ENCODE measurements at places on chromosomes 1 and 21.

- no peak for DNase-seq
Measured at GRCh38 chr1:34753163-34753562, 1.7 kb upstream of the GJB5 start.

GRCh38 chr1:220219136-220219442 is 53.2 kb downstream of the RAB3GAP2 start:
- DNase-seq, result no peak

GRCh38 chr1:30895382-30895943 is 13.1 kb downstream of the SDC3 start:
- no peak for DNase-seq

- DNase-seq, result no peak
Measured at GRCh38 chr1:44613941-44614340, 60.3 kb downstream of the TMEM53 start.

DNA sequence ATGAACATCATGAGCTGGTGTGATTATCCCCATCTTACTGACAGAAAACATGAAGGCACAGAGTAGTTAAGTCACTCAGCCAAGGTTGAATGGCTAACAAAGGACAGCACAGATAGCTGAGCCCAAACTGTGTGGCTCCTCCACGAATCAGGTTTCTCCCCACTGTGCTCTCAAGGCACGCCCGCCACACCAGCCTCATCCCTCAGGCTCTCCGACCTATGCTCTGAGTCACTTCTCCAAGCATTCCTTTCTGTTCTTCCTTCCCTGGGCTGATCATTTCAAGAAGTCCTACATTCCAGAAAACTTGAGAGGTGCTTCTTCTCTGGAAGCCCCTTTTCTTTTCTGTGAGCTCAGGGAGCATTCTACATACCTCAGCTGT is 25.3 kb upstream of the SDC3 start:
- no peak for DNase-seq

GRCh38 chr1:208686592-208686991 is 442.4 kb upstream of the PLXNA2 start:
- no peak for DNase-seq

GRCh38 chr1:226279498-226279897 is 29.5 kb downstream of the LIN9 start:
- DNase-seq, result no peak

DNA sequence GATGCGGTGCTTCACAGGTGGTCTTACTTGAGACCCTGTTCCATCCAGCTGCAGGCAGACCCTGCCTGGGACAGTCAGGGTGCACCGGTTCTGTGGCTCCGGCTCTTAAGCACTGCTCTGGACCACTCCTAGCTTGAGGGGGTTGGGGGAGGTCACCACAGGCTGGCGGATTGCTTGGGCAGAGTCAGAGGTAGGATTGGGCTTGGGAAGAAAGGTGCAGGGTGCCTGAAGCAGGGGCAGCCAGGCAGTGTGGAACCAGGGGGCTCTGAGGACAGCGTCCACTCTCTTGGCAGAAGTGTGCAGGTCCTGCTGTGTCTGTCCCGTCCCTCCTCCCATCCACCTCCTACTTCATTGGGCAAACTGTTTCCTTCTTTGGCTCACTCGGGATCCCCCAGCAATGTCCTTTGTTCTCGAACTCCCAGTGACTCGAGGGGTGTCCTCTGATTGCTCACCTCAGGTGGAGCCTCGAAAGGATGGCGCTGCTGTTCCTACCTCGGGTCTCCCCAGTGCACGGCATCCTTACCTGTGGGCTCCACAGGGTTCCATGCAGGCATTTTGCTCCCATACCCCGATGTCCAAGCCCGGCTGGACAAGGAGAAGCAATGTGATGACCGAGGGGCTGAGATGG is 1.7 kb downstream of the PDXK start:
- no peak for DNase-seq

GRCh38 chr1:42186152-42186551 is 21.6 kb upstream of the GUCA2A start:
- no peak for DNase-seq

GRCh38 chr1:221718381-221719277 is 23.3 kb downstream of the DUSP10 start:
- DNase-seq, result no peak

DNA sequence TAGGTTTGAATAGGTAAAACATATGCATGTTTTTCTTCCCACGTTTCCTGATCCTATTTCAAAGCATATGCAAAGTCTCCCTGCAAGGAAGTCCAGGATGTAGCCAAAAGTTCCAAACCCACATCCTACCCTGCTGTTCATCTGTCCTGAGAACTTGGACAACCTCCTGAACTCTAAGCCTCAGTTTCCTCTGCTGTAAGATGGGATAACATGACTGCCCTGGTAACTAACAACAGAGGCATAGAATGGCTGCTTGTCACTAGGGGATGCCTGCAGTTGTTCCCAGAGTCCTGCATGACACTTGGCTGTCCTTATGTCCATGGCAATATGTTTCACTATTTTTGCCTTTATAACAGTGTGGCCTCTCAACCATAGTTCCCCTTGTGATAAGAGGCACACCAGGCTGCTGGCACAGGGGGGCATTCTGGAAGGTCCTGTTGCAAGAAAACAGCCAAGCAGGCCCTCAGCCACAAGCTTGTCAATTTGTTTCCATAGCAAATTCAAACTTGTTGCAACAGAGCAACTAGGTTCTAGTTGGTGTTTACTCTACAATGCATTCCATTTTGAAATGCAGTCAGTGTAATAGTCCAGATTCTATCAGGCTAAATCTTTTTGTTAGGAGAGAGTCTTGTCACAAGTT is 1.5 kb upstream of the HDGF start:
- DNase-seq, result no peak

- no peak for DNase-seq
Measured at GRCh38 chr1:78839704-78840277, 166.7 kb downstream of the ADGRL4 start.

DNA sequence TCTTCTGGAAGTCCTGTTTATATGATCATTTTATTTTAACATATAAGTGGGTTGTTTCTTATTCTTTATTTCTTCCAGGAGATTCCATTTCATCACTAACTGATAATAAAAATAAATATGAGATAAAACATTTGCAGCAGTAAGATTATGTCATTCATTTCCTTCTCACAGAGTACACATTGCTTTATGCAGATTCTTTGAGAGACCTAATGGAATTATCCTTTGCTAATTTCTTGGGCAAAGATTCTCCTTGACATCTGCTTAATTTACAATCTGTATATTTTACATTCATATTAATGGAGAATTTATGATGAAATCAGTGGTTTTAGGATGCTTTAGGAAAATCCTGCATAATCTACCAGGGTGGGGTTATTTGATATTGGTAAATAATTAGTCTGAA is 60.6 kb downstream of the PTBP2 start:
- no peak for DNase-seq

GRCh38 chr1:93442741-93443140 is 5.2 kb upstream of the FNBP1L start:
- no peak for DNase-seq

GRCh38 chr1:22457345-22457744 is 5.7 kb downstream of the ZBTB40 start:
- DNase-seq, result no peak

- DNase-seq, result no peak
Measured at GRCh38 chr1:112508278-112509004, at the start of gene WNT2B. WNT2B (plus strand) TSS chr1:112508965; CDS start chr1:112509263, 298 bp downstream.

GRCh38 chr1:206068314-206068713 is 15.3 kb downstream of the RHEX start:
- no peak for DNase-seq

DNA sequence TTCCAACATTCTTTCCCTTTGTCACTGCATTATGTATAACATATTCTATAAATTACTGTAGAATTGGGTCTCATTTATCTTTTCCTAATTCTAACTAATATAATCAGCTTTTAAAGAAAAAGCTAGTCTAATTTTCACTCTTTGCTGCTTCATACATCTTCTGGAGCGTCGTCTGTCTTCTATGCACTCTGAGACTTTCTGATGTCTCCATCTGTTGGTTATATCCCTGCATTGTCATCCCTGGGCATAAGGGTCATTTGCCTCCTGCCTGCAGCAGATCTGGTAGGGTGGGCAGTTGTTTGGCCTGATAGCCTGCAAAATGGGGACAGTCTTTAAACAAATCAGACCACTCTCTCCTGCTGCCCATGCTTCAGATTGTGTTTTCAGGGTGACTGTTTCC is 40.8 kb upstream of the DYNLT5 start:
- DNase-seq, result no peak

DNA sequence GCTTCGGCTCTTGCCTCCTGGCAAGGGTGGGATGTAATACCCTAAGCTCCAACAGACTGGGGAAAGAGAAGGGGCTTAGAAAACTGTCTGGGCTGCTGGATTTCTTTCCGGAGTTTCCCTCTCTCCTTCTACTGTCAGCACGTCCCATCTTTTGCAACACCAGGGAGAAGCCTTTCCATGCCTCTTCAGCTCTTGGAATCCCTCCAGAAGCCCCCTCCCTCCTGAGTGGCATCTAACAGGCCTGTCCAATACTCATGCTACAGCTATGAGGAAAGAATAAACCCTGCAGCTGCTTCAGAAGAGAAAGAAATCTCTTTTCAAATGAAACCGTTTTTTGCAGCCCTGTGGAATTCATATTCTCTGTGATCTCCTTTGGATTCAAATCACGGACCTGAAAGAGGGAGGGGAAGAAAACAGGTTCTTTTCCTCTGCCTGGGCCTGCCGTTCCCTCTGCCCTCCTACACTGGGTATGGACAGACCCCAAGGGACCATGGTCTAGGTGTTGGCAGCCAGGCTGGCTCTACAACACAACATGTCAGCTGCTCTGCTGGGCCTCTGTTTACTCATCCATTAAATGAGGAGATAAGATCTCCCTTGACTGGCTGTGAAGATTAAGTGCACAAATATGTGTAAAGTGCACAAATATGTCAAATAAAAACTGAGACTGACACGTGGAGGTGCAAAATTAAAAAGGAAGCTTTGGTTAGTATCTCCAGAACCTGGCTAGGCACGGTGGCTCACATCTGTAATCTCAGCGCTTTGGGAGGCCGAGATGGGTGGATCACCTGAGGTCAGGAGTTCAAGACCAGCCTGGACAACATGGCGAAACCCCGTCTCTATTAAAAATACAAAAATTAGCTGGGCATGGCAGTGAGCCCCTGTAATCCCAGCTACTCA is 6.0 kb upstream of the CAPN2 start:
- DNase-seq, result no peak

- DNase-seq, result no peak
Measured at GRCh38 chr1:181490276-181490675, 7.0 kb downstream of the CACNA1E start.

GRCh38 chr1:31399976-31400375 is 13.0 kb upstream of the SERINC2 start:
- DNase-seq, result no peak

DNA sequence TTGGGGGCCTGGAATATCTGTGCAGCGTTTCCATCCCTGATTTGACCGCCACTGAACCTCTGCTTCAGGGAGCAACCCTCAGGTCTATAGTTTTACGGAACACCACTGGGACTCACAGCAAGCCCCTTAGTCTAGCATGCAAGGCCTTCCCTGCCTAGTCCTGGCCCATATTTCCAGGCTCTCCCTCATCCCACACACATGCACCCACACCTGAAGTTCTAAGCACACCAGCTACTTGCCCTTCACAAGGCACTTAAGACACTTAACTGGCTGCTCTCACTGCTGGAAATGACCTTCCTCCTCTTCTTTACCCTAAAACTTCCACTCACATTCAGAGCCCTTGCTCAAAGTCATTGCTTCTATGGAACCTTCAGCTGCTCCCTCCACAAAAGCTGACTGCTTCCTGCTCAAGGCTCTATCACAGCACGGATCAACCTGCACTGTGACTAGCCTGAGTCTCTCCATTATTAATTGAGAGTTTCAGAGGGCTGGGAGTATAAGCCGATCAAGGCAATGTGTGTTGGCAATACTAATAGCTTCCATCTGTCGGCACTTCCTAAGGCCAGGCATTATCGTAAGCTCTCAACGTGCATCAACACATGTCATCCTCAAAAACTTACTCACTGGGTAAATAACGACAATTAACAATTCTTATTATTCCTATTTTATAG is 84.3 kb downstream of the RRAGC start:
- no peak for DNase-seq

DNA sequence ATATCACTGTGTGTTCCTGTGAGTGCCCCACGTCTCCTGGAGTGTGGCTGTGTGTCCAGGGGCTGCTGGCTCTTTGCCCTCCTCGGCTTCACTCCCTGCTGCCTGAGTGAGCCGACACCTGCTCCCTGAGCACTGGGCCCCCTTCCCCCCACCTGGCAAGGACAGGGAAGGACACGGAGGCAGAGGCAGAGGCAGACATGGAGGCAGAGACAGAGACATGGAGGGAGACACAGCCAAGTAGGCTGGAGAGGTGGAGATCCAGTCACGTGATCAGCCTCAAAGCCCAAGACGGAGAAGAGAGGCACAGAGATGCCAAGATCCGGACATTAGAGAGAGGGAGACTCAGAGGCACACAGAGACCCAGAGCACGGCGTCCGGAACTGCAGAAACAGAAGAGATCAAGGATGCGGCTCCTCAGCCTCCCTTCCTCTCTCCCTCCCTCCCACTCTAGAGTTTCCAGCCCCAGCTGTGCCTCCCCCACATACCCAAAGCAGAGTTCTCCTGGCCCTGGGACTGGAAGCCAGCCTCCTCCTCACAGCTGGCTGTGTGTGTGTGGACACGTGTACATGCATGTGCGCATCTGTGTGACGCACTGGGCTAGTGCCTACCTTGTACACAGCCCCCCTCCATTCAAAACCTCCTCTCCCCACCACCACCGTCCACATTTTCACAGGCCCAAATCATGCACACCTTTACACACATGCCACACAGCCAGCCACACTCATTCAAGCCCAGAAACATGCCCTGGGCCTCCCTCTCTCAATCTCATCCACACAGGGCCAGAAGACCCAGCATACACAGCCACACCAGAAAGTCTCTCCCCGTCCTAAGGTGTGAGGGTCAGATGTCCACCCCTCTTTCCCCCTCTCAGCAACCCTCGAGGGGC is 39.1 kb upstream of the WASF2 start:
- no peak for DNase-seq

DNA sequence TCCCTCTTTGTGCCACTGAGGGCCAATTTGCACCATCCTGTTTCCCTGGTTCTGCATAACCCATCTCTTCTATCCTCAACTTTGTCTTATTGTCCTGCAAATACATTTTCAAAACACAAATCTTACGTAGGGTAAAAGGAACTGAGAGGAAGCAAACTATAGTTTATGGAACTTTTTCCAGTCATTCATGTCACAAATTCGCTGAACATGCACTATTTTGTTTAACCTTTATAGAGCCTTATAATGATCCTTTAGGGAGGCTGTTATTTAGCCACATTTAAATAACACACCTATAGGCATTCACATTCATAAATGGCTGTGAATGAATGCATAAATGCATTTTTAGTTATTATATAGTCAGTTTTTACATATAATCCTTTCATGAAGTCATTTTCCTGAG is 85.0 kb downstream of the PLPPR5 start:
- no peak for DNase-seq

DNA sequence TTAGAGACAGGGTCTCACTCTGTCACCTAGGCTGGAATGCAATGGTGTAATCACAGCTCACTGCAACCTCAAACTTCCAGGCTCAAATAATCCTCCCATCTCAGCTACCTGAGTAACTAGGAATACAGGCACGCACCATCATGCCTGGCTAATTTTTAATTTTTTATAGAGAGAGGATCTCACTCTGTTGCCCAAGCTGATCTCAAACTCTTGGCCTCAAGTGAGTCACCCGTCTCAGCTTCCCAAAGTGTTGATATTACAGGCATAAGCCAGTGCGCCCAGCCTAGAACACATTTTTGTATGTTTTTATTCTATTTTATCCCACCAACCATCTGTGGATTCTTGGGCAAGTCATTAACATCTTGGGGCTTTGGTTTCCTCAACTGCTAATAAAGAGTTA is 100.5 kb downstream of the AK5 start:
- no peak for DNase-seq

All from SW 1271 (cell line).